ENCODE measurements at places on chromosomes 12 and 14.

- no peak for DNase-seq
These were observed 362.7 kb downstream of the ADGRD1 start for GRCh38 chr12:131316388-131316787.

DNA sequence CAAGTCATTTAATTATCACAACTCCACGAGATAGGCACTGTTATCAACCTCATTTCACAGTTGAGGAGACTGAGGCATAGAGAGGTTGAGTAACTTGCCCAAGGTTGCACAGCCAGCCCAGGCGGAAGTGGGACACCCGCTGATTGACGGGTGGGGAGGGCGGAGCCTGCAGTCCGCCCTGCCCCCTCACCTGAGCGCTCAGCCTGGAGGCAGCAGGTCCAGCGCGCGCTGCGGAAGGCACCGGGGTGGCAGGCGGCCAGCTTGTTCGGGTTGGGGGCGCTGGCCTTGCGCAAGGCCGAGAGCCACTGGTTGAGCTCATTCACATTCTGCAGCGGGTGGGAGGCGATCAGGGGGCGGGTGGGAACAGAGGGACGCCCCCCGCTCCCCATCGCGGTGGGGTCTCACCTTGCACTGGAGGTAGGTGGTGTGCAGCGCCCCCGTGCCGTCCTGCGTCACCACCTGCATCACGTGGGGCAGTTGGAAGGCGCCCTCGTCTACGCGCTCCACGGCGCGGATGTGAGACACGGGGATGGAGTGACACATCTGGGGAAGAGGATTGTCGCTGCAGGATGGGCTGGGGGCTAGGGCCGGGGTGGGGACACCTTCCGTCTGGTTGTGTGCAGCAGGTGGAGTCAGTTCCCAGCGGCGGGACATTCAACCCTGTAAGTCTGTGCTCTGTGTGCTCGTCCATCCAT, 31.7 kb downstream of the RASAL1 start:
- DNase-seq = peak; percentile 31

DNA sequence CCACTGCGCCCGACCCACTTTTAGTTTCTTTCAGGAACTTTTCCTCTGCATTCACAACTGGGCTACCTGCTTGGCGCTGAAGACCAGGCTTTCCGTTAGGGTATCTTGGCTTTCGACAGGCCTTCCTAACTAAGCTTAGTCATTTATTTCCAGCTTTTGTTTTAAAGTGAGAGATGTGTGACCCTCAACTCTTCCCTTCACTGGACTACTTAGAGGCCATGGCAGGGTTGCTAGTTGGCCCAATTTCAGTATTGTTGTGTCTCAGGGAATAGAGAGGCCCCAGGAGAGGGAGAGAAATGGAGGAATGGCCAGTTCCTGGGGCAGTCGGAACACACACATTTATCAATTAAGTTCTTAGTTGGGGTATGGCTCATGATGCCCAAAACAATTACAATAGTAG, 10.4 kb downstream of the MTA1 start:
- no peak for DNase-seq

DNA sequence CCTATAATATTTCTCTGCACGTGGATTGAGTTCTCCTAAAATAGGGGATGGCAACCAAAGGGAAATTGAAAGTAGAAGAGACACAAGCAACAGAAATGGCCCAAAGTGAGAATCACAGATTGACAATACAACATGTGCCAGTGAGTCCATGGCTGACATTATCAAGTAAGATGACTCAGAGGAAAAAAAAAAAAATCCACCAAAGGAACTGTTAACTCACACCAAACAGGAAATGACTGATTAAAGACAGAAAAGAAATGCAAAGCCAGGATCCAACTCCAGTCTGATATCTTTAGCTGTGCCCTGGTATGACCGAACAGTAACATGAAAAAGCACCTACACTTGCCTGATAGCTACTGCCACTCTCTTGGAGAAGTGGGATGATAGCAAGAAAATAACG, 485.0 kb downstream of the PRKD1 start:
- DNase-seq = no peak

DNA sequence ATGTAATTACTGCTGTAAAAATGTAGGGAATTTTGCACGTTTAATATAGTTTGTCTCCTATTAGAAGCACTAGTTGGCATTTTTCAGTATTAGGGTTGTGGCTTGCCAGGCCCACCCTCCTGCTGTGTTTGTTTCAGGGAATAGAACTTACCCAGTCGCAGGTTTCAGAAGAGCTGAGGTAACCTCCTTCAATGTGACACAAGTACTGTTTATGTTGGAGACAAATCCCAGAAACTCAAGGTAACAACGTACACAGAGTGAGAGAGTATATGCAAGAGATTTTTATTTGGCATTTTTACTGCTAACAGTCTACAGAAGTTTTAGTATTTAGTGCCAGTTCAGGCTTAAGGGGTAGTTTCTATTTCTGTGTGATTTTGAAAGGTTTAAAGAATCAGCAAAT, 284.3 kb downstream of the RAD51B start:
- no peak for DNase-seq

GRCh38 chr14:62126879-62127478, 364.8 kb downstream of the SNAPC1 start:
- DNase-seq = no peak

- no peak for DNase-seq
These were observed 85.5 kb upstream of the TRAF3 start for GRCh38 chr14:102691763-102692162.

DNA sequence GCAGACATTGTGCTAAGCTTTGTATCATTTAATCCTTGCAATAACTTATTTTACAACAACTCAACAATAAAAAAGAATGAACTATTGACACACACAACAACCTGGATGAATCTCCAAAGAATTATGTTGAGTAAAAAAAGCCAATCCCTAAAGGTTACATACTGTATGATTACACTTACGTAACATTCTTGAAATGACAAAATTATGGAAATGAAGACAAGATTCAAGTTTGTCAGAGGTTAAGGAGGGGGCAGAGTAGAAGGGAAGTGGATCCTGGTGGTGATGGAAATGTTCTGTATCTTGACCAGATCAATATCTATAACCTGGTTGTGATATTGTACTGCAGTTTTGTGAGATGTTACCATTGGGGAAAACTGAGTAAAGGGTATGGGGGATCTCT, 63.2 kb upstream of the LMNTD1 start:
- DNase-seq = no peak

GRCh38 chr14:73612339-73613045, at the start of gene ACOT6:
ACOT6 (plus strand) TSS chr14:73612517; CDS start chr14:73612572, 55 bp downstream.
- peak; percentile 42 for DNase-seq

DNA sequence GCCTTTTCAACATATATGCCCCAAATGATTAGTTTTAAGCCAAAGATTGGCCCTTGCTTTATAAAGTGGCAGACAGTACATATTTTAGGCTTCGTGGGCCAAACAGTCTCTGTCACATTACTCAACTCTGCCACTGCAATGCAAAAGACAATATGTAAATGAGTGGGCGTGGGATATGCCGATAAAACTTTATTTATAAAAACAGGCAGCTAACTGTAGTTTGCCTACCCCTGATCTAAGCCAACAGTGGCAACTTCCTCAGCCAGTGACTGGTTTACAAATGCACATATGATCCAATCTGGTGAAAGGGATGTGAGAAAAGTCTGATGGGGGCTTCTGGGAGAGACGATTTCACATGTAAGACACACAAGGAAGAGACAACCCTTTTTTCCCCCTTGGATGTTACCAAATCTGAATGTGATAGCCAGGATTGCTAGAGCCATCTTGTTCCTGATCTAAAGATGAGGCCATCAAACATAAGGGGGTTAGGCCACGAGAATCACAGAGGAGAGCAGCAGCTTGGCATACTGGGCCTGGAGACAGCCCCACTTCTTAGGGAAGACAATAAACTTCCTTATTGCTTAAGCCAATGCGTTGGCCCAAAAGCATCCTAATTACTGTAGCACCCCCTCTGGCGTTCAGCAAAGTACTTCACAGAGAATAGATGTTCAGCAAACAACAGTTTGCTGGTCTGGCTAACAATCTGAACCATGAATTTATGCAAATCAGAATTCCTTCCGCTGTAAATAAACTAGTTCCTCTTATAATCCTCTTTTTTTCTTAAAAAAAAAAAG, 75.2 kb upstream of the TMCC3 start:
- no peak for DNase-seq

DNA sequence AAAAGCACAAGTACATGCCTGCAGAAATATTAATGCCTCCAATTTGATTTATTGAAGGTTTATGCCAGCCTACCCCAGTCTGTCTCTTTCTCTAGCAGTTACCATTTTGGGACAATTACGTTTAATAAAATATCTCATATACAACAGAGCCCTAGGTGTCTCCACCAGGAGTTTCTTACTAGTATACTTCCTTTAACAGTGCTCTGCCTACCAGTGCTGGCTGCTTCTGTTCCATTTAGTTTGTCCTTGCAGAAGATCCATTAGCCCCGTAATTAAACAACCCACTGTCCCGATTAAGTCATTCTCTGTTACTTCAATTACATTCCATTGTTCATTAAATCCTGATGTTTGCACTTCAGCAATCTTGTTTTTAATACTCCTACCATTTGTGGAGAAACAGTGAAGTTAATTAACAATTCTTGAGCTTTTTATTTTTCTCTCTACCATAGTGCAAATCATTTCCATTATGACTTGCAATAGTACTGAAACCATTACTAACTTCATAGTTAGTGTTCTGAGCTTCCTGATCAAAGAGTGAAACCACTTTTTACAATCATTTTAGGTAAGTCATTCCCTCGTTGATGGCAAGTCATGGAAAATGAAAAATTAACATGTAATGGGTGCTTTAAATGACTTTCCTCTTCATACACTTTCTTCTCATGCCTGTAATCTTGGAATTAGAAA, 121.1 kb downstream of the PLXNC1 start:
- DNase-seq = no peak

- no peak for DNase-seq
These were observed 26.5 kb downstream of the BMP4 start for GRCh38 chr14:53929871-53930715.

- no peak for DNase-seq
These were observed 136.3 kb downstream of the SCARB1 start for GRCh38 chr12:124727264-124727800.

GRCh38 chr14:96217376-96217913, 12.8 kb downstream of the BDKRB2 start:
- no peak for DNase-seq

DNA sequence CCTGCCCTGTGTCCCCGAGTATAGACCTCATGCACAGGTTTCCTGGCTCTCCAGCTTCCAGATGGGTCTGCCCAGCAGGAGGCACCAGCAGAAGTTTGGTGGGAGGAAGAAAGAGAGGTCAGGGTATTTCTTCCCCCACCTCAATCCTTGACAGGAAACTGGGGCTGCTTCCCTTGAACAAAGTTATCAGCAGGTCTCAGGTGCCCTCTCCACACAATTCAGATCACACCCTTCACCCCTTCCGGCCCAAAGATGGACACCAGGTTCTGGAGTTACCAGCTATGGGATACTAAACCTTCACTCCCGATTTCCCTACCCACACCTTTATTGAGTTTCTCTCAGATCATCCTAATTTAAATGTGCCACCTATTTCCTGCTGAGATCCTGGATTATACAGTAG, 1.2 kb downstream of the SART3 start:
- DNase-seq = no peak

- no peak for DNase-seq
These were observed 88.6 kb downstream of the RAD51B start for GRCh38 chr14:67908052-67908754.

DNA sequence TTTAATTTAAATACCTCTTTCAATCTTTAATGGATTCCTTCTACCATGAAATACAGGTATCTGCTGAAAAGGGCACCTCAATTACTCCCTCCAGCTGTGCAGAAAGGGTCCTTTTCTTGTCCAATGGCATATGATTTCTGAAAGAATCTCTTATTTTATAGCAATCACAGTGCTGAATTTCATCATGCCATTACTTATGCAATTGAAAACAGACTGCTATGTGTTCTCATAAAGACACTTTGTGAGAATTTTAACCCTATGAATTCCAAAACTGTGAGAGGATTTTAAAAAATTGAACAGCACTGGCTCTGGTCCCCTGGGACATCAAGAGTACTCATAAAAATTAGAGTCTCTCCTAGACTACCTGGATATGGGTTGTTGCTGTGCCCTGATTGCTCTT, 45.9 kb upstream of the CNOT2 start:
- DNase-seq = no peak

DNA sequence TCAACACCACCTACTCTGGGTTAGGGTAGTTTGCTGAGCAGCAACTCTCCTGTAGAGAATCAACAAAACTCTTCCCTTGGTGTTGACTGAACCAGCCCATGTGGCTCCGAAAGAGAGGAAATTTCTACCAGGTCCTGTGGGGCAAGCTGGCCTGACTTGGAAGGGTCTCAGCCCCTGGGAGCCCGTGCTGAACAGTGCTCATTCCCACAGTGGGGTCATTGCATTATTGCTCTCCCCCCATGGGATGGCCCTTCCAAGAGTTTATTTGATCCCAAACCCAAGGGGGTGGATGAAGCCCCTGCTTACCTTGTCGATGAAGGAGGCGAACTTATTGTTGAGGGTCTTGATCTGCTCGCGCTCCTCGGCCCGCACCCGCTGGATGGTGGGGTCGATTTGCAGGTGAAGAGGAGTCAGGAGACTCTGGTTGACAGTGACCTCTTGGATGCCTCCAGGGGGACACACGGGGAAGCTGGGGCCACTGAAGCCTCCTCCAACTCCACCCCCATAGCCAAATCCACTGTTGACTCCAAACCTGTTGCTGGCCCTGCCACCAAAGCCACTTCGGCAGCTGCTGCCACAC, 580 bp downstream of the KRT75 start:
- no peak for DNase-seq

- no peak for DNase-seq
These were observed 44.1 kb upstream of the TMEM263 start for GRCh38 chr12:106911581-106911980.
